KBM-7 (cell line): ENCODE measurements at places on chromosomes 16 and 17.

- DNase-seq = no peak
Observed at GRCh38 chr17:73877962-73878361, 233.7 kb upstream of the SDK2 start.

- DNase-seq = no peak
Observed at GRCh38 chr16:79253100-79253631, 347.4 kb downstream of the MAF start.

GRCh38 chr16:10828851-10829366 is 10.3 kb upstream of the TVP23A start:
- peak; percentile 18 for DNase-seq

GRCh38 chr17:6528557-6528956 is 27.8 kb downstream of the PITPNM3 start:
- no peak for DNase-seq

- DNase-seq = no peak
Observed at GRCh38 chr16:54175552-54176375, 110.8 kb downstream of the IRX3 start.

DNA sequence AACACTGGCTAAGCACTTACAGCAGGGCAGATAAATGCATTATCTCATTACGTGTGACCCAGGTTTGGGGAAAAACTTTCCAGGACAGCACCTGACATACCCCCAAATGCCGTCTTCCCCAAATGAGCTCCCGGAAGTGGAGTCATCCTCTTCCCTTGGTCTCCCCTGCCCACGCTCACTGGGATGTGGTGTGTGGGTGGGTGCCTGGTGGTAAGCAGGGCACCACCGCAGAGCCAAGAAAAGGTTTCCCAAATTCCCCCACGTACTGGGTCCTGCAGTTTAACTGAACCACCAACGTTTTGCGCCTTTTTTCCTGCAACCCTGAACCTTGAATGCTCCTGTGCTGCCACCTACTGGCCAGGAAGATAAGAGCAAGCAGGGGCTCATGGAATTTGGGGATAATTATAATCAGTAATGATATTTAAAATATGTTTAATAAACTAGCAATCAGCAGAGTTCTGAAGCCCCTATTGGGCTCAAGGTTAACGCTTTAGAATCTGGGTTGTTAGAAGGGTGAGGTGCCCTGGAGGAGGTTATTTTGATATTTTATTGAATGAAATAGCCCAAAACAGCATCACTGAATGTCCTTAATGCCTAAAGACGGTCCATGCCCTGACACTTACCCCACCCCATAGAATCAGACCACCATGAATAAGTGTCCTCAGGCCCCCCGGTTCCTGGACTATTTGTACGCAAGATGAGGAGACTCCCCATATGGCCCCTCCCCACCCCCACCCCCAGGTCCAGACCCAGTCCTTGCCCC is 8.0 kb downstream of the SPPL2C start:
- DNase-seq = peak; percentile 60

DNA sequence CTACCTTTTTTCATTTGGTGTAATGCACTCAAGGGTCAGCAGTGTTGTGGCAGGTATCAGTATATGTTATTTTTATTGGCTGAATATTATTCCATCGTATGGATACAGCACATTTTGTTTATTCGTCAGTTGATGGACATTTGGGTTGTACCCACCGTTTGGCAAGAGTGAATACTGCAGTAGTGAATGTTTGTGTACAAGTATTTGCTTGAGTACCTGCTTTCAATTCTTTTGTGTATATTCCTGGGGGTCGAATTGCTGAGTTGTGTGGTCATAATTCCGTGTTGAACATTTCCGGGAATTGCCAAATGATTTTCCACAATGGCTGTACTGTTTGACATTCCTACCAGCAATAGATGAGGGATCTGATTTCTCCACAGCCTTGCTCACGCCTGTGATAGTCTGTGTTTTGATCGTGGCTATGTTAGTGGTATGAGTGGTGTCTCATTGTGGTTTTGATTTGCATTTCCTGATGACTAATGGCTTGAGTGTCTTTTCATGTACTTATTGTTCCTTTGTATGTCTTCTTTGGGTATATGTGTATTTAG is 108.4 kb downstream of the OR1D5 start:
- peak; percentile 36 for DNase-seq

DNA sequence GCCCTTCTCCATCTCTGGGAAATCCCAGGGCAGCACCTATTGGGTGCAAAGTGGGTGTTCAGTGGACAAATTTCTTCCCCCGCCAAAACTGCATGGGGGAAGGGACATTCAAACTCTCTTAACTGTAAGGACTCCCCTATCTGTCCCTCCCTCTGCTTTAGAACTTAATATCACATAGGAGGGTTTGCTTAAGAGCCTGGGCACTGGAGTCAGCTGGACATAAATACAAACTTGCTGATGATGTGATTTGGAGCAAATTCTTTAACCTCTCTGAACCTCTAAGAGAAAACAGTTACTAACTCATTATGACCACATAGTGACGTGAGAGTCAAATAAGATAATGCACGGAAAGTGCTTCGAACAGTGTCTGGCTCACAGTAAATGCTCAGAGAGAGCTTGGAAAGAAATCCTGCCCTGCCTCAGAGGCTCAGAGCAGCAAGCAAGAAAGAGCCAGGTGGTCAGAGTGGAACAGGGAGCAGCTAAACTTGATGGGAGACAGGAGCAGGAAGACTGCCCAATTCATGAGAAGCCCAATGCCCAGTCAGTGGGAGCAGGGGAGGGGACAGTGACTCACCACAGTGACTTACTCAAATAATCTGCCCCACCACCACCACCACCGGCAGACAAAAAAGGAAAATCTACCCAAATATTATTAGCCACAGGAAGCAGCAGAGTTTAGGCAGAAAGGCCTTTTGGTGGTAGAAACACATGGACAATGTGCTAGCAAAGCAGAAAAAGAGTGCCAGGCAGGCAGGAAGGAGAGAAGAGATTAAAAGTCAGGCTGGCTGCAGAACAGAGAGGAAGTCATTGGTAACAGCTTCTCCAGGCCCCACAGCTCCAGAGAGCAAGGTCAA is 23.9 kb upstream of the CCL1 start:
- no peak for DNase-seq

GRCh38 chr16:86789621-86790051 is 211.3 kb downstream of the FOXL1 start:
- no peak for DNase-seq

DNA sequence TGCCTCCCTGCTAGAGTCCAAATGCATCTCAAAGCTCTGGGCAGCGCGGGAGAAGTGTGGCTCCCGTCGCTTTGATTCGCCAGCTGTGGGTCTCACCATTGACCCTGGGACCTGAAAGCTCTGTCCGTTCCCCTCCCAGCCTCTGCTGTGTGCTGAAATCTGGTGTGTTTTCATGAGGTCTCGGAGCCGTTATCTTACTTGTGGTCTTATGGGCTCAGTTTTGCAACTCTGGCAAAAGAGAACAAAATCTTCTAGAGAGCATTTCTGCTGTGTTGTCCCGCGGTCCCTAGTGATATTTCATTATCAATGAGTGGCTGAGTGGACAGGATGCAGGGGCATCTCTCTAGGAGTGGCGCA is 13.3 kb downstream of the CRISPLD2 start:
- no peak for DNase-seq

GRCh38 chr16:12255473-12255872 is 278.9 kb downstream of the SNX29 start:
- DNase-seq = no peak

- no peak for DNase-seq
Observed at GRCh38 chr17:19533036-19533717, 477 bp upstream of the SLC47A1 start.

GRCh38 chr17:12522336-12522735 is 143.4 kb upstream of the MYOCD start:
- no peak for DNase-seq

- DNase-seq = no peak
Observed at GRCh38 chr16:19315889-19316433, 30.4 kb downstream of the CLEC19A start.

DNA sequence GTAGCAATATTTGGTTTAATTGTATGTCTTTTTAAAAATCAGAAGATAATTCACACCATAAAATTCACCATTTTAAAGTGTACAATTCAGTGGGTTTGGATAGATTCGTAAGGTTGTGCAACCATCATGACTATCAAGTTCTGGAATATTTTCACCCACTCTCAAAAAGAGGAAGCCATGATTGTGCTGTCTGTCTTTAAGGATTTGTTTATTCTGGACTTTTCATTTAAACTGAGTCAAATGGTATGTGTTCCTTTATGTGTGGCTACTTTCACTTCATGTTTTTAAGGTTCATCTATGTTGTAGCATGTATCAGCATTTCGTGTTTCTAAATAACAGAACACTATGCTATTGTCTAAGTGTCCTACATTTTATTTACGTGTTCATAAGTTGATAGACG is 68.1 kb upstream of the CPHXL start:
- DNase-seq = no peak

DNA sequence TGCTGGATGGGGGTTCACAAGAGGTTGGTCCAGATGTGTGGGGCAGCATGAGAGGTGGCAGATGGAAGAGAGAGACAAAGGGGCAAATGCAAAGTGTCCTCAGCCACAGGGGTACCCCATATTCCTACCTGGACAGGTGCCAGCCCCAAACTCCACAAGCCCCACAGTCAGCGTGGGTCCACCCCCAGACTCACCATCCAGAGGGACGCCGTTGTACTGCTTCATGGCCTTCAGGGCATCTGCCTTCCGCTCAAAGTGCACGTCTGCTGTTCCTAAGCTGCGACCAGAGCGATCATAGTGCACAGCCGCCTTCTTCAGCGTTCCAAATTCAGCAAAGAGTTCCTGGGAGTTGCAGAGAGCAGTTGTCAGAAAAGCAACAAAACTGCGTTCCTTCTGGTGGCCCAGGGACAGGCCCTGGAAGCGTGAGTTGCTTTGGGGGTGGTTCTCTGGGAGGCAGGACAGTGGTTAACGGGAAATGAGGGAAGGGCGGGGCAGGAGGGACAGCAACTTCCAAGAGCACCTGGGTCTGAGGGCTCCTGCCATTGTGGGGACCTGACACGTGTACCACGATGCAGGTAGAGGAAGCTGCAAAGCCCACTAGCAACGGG is 2.3 kb downstream of the ALYREF start:
- no peak for DNase-seq

DNA sequence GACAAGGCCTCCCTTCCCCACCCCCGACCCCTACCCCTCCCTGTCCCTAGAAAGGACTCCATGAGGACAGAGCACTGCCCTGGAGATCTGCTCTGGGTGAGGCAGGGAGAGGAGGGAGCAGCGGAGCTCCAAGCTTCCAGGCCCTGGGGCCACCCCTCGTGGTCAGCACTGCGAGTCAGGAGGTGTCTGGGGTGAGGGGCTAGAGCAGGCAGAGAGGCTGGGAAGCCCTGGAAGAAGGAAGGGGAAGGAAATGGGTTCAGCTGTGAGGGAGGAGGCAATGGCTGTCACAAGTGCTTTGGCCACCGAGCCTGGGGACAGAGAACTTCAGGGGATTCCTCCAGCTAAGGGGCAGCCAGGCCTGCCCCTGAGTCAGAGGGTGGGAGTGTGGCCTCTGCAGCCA is 28.2 kb upstream of the DNAI2 start:
- no peak for DNase-seq

DNA sequence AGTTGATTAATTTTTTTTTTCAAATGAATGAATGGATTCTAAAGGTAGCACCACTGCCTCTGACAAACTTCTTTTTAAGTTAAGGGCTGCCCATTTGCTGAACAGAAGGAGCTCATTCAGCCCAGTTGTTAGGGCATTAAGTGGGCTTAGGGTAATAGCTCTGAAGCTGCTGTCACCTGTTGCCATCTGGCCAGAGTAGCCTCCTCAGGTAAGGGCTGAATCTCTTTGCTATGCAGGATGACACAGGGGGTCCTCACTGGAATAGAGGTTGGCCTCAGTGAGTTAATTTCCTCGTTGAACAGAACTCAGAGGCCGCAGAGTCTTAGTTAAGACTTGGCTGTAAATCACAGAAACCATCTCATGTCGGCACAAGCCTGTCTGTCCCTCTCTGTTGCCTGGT is 232.8 kb downstream of the CCDC182 start:
- no peak for DNase-seq

DNA sequence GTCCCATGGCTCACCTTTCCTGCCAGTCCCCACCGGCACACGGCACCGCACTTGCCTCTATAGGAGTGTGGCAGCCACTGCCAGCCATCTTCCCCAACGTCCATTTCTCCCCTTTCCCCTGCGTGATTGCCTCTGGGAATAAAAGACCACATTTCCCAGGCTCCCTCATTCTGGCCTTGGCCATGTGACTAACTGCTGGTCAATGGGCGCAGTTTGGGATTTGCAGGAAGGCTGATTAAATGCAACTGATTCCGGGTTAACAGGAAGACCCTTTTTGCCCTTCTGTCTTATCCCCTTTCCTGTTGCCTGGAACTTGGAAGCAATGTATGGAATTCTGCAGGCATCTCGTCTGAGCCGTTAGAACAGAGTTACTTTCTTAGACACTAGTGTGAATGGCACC is 3.0 kb downstream of the BTBD17 start:
- no peak for DNase-seq

GRCh38 chr17:42174126-42174783 is 6.7 kb downstream of the KCNH4 start:
- no peak for DNase-seq

- peak; percentile 81 for DNase-seq
Observed at GRCh38 chr17:31558748-31559583, 167.5 kb downstream of the RAB11FIP4 start.

GRCh38 chr16:81280393-81280792 is 34.4 kb upstream of the GAN start:
- DNase-seq = no peak

- no peak for DNase-seq
Observed at GRCh38 chr17:74761931-74762330, 13.5 kb downstream of the NHERF1 start.
